ENCODE measurements at places on chromosomes 12 and 14.

GRCh38 chr14:57883061-57883460, 17.2 kb upstream of the SLC35F4 start:
- no peak for DNase-seq

DNA sequence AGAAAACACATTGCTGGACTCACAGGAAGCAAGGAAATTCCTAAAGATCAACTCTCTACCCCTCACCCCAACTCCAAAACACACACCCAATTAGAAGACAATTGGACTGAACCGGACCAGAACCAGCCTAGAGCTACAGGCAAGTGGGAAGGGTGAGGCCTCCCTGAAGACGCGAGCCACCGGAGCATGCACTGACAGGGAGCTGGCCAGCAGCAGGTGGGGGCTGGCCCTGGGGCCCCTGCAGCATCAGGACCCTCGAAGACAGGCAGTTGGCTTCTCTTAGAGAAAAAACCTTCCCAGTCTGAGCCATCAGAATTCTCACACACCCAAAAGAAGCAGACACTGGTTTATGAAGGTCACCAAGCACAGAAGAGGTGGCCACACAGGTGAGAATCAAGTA, 209.5 kb upstream of the DIO3 start:
- no peak for DNase-seq

GRCh38 chr12:60101715-60102114, 505.9 kb downstream of the SLC16A7 start:
- DNase-seq, result no peak

DNA sequence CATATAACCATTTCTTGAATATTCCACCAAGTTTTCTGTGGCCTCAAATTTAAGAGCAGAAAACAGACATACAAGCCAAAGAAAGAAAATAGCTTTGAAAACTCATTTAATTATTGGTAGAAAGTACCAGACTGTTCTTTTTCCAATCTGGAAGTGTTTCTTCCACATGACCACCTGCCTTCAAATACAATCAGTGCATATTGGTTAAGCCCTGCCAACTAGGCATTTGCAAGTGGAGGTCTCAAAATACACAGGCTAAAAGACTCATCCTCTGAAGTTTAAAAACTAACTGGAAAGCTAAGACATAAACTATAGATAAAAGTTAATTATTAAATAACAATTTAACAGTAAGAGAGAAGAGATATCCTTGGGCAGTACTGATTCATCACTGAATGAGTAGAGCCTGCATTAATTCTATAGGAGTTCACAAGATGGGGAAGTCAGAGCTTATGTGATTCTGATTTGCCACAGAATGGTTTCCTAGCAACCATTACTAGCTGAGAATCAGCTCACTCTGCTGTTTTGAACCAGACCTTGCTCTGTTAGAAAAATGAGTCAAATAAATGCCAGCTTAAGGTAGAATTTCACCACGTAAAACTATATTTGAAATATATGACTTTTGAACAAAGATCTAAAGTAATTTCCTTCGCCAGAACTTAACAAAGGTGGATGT, 433.8 kb downstream of the FUT8 start:
- DNase-seq, result no peak

- no peak for DNase-seq
Observed at GRCh38 chr12:19185262-19185929, 55.9 kb downstream of the PLEKHA5 start.

- DNase-seq, result no peak
Observed at GRCh38 chr14:100472491-100472890, 114.7 kb downstream of the BEGAIN start.

DNA sequence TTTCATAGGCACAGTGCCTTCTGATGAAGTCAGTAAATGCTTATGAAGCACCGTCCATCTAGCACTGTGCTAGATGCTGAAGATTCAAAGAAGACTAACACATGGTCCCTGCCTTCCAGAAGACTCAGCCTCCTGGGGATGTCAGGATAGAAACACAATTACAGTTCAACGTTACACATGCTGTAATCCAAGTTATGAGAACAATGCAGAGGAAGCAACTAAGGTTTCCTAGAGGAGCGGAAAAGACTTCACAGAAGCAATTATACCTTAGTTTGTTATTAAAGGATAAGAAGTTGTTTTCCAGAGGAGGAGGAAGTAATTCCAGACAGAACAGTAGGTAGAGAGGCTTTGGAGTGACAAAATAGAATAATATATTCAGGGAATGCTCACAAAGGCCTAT, 66.9 kb upstream of the FGD4 start:
- DNase-seq, result no peak

GRCh38 chr14:80587096-80587724, 354.3 kb downstream of the CEP128 start:
- no peak for DNase-seq

DNA sequence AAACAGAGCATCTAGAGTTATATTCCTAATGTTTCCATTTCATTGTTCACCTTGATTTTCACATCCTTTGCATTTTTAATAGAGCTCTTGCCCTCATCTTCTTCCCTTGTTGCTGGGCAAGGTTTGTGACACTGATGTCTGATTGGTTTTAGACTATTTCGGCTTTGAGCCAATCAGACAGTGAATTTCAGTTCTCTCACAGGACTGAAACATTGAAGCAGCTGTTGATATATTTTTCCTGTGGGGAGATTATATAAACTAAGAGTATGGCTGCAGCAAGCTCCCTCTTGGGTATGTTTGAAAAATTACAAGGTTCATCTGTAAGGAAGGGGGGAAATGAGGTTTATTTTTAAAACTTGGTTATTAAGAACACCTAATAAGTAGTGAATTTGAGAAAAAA, 51.2 kb downstream of the ATF7IP start:
- peak; percentile 14 for DNase-seq

GRCh38 chr14:69363964-69364363, 34.1 kb downstream of the ERH start:
- DNase-seq, result no peak

DNA sequence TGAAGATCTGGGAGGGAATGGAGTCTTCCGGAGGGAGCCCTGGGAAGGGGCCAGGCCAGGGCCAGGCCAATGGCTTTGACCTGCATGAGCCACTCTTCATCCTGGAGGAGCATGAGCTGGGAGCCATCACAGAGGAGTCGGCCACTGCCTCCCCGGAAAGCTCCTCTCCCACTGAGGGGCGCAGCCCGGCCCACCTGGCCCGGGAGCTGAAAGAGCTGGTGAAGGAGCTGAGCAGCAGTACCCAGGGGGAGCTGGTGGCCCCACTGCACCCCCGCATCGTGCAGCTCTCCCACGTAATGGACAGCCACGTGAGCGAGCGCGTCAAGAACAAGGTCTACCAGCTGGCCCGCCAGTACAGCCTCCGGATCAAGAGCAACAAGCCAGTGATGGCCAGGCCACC, 37.7 kb downstream of the PLEKHG3 start:
- no peak for DNase-seq

- no peak for DNase-seq
Observed at GRCh38 chr12:109469517-109469916, 7.6 kb downstream of the KCTD10 start.

- DNase-seq, result no peak
Observed at GRCh38 chr12:90514325-90514724, 440.7 kb downstream of the CCER1 start.

DNA sequence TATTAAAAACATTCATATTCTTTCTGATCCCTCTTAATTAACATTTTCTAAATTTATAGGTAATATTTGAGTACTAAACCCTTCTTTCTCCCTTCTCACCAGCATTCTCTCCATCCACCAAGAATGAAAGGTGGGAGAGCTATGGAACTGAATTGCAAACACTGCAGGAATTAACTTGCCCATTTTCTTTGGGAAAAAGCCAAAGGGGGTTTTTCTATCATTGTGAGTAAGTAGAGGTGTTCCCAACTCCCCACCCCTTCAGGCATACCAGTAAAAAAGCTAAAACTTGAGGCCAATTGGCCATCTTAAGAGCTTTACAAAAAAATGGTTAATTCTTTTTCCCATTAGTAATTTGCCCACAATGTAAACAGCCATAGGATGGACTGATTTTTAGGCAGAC, 23.7 kb downstream of the PCNX1 start:
- no peak for DNase-seq

DNA sequence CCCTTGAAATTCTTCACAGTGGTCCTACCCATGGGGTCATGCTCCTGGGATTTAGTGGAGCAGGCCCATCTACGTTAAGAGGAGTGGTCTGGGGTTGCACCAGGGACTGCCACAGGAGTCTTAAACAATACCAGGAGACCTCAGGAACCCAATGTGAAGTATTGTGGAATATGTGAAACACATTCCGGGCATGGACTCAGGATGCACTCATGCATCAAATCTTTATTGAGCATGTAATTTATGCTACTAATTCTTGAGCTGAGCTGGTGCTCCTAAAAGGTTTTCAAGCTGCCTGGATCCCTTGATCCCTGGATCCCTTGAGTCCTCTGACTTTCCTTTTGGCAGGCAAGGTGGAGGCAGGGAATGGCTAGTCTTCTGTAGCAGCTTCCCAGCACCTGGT, 8.8 kb downstream of the SERPINA10 start:
- no peak for DNase-seq

DNA sequence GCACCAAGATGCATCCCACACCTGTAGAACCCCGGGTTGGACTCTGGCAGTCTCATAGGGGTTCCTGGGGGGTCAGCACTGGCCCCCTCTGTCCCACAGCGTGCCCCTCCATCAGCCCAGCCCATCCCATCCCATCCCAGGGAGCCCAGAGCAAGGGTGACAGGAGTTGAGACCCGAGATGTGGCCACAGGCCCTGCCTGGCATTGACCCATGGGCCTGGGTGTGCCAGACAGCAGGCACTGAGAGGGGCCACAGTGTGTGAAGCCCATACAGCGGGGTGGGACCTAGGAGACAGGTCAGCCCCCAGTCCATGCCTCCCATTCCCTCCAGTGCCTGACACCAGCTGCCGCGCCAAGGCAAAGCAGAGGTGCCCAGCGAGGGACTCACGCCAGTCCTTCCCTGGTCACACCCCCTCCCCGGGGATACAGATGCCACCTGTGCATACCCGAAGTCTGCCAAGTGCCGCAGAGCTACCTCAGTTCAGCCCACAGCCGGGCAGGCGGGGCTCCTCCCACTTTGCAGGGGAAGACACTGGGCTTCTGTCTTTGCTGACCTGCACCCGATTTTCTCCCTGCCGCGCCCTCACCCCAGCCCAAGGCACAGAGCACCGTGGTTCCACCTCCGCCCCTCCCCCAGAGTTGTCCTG, 50.4 kb downstream of the CYP46A1 start:
- no peak for DNase-seq

GRCh38 chr14:60561845-60562746, 53.1 kb downstream of the SIX6 start:
- peak; percentile 33 for DNase-seq

DNA sequence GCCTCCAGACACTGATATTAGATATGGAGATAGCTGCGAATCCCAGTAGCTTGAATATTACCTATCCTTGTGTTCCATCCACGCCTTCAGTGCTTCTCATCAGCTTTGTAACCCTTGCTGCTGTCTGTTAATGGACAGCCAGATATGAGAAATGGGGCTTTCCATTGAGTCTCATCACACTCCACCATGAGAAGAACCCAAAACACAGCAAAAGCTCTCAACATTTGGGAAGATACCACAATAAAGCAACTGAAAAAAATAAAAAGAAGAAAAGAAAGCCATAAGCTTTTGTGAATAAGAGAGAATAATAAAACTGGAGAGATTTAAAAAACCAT, 225.4 kb downstream of the GALC start:
- DNase-seq, result no peak

- DNase-seq, result no peak
Observed at GRCh38 chr12:65941388-65941787, 117.1 kb downstream of the HMGA2 start.

DNA sequence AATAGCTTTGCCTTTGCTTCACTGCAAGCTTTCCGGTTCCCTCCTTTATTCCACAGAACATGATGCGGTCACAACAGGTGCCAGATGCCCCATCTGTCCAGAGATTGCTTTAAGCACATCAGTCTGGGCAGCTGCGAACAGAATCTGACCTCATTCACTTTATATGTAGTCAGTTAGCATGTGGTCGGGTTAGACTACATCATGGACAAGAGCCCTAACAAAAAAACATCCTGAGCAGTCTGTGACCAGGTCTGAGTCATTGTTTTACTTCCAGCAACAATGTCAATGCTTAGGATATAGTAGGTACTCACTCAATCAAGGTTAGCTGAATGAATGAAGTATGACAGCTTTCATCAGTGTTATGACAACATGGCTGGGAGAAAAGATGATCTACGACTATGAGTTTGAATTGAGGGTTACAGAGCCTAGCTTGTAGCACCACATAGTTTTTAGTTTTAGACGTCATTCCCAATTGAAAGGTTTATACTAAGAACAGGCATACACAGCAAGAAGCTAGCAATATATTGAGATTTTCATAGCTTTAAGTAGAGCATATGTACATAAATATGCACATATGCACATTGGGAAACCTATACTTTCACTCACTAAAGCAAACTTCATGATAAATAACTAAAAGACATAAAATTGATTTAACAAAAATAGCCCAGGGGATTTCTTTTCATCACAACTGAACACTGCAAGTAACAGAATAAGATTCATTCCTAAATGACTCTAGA, 64.2 kb upstream of the TMCC3 start:
- peak; percentile 37 for DNase-seq

GRCh38 chr12:57235017-57235727, 5.7 kb downstream of the SHMT2 start:
- no peak for DNase-seq

GRCh38 chr12:49825360-49825970, 2.7 kb downstream of the NCKAP5L start:
- DNase-seq, result no peak

DNA sequence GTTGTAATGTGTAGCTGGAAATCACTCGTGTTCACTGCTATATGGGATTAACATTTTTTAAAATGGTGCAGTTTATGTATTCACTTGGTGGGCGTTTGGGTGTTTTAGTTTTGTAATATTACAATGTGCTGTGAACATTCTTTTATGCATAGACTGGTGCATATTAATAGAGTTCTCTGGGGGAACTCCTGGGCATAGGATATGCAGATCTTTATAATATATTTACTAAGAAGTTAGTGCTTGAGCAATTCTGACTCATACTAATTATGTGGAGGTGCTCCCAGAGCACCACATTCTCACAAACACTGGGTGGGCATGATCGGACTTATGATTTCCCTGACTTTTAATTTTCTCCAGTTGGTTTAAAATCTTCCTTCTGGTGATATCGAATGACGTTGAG, 342.3 kb downstream of the PDZRN4 start:
- no peak for DNase-seq

DNA sequence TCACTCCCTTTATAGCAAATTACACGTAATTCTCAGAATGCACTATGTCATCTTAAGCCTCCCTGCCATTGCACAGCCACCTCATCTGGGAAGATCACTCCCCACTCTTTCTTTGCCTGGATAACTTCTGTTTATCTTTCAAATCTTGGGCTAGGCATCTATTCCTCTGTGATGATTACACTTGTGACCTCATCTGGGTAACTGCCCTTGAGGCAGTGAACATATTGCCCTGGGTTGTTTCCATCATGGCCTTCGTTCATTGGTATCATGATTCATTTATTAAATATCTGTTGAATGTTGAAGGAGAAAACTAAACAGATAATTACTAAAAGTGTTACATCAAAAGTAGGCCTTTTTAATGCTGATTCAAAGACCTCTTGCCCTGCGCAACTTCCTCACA, 26.2 kb upstream of the PDE3A start:
- no peak for DNase-seq

Data from NCI-H774 (cell line).